ENCODE measurements at places on chromosomes 4 and X.
A peak's percentile ranks its signal among the peaks of the same experiment; 100 is the strongest.

- no peak for DNase-seq
Measured at GRCh38 chr4:173752610-173753230, 222.7 kb upstream of the HAND2 start.

GRCh38 chr4:180028682-180029081 is 2214.5 kb upstream of the TENM3 start:
- no peak for DNase-seq

DNA sequence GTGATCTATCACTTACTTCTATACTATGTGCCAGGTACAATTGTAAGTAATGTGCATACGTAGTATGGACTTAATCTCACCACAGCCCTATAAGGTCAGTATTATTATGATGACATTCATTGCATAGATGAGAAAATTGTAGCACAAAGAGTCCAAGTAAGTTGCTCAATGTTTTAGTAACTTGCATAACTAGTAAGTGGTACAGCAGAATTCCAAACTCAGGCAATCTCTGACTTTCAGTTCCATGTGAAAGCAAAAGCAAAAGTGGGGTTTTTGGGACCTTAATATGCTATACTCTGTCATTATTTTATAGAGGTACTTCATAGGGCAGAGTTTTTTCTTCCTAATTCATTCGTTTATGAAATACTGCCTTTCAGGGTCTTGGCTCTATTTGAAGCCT is 188.8 kb upstream of the VEGFC start:
- DNase-seq = no peak

DNA sequence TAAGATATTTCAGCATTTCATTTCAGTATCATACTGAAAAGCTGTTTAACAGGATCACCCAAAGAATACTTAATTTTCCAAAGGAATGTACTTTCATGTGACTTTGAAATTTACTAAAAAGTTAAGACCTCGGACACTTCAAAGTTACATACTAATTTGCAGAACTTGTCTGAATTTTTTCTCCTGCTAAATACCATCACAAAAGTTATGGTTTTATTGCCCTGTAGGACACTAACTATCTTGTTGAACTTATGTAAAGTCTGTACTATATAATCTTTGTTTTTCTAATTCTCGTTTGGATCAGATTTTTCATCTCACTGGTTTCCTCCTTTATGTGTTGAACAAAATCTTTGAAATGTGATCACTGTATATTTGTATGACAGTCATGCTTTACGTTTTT is 37.2 kb upstream of the GRID2 start:
- DNase-seq = no peak

DNA sequence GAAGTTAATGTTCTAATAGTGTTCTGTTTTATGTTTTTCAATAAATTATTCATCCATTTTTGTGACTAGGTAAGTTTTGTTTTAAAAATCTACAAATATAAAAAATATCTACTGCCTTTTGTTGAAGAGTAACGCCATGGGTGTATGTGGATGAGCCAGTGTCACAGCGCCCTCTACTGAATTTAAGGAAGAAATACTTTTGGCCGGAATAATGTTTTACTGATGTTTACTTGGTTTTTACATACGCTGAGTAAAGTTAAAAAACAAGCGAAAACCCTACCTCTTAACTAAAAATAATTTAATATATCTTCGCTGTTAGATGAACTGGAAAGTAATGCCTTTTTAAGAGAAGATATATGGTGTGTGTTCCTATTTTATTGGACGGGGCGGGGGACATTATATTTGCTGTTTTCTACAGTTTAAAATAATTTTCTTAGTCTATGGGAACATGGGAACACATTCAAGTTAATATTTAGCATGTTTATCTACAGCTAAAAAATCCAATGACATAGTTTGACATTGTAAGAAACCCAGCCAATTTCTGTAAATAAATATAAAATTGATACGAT is 86.1 kb downstream of the CPE start:
- DNase-seq = peak; percentile 37

DNA sequence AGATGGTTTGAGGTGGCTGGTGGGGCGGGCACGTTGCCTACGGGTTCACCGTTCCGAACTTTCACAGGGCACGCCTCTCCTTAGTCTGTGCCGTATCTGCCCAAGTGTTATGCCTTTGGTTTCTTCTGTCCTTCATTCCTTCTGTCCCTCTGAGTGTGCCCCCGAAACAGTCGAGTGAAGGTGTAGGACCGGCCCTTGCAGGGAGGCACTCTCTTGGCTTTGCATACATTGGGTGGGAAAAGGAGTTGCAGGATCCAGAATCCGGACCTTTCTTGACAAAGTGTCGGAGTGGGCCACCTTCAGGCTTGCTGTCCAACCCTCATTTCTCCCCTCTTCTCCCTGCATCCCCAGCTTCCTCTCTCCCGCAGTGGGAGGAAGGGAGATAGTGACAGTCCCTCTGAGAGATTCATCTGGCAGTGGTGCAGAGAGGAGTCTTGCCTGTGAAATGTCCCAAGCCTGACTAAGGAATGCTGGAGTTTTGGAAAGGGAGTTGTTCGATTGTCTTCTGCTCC is 569 bp downstream of the ARFIP1 start:
- DNase-seq = no peak

- DNase-seq = no peak
Measured at GRCh38 chr4:20271950-20272349, 20.2 kb downstream of the SLIT2 start.

DNA sequence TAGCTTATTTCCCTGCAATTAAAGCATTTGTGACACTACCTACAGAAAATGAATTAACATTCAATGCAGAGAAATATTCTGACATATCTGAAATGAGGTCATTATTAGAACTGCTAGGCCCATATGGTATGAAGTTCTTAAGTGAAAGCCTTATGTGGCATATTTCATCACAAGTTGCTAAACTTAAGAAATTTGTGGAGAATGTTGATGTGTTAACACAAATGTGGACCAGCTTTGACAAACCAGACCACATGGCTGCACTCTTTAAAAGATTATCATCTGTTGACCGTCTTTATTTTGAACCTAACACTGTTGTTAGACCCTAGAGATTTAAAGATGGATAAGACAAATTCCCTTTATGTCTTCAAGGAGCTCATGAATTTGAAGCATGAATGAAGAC is 1024.1 kb downstream of the RPA4 start:
- no peak for DNase-seq

DNA sequence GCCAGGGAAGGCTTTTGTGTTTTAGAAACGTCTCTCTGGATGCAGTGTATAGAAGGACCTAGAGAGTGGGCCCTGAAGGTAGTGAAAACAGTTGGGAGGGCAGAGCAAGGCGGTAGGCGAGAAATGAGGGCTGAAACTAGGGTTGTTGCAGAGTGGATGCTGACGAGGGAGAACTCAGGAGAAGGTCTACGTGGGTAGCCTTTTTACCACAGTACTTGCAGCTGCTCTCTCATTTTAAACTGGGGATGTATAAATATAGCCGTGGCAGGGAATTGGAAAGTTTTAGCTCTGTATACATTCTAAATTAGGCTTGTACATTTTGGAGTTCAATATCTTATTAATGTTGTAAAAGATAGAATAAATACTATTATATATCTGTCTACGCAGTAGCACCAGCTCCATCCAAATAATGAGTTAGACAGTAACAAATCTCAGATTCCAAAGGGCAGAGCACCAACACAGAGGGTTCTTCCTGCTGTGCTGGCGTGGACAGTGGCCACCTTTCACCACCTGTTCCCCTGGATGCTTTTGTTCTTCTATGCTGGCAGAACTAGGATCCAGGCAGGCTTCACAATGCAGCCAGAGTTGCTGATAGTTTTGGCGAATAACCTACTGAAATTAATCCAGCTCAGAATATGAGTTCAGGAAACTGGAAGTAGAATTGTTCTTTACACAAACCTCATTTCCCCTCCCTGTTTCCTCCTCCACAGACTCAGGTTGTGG is 31.7 kb downstream of the CCNG2 start:
- no peak for DNase-seq

- no peak for DNase-seq
Measured at GRCh38 chrX:92232182-92232581, 453.0 kb downstream of the PCDH11X start.

GRCh38 chrX:104445591-104445990 is 120.4 kb upstream of the IL1RAPL2 start:
- no peak for DNase-seq

GRCh38 chr4:163611182-163611581 is 116.7 kb downstream of the TMA16 start:
- DNase-seq = no peak

- DNase-seq = no peak
Measured at GRCh38 chrX:96619588-96619987, 65.1 kb upstream of the DIAPH2 start.

GRCh38 chr4:185122681-185123345 is 20.3 kb upstream of the SLC25A4 start:
- no peak for DNase-seq

DNA sequence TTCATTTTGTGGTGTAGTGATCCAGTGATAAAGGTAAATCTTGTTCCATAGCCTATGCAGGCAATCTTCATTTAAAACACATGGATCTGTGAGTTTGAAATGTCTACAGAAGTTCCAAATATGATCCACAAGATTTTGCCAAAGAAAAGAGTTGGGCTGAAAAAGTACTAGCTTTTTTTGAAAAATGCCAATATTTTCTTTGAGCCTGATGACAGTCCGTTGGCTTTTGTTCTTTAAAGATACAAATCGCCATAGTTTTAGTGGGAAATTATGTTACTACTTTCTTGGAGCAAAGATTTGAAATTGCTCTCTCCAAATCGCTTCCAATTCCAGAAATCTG is 71.5 kb downstream of the HPGD start:
- DNase-seq = no peak

- no peak for DNase-seq
Measured at GRCh38 chrX:103464072-103464773, 55.1 kb downstream of the RAB40A start.

DNA sequence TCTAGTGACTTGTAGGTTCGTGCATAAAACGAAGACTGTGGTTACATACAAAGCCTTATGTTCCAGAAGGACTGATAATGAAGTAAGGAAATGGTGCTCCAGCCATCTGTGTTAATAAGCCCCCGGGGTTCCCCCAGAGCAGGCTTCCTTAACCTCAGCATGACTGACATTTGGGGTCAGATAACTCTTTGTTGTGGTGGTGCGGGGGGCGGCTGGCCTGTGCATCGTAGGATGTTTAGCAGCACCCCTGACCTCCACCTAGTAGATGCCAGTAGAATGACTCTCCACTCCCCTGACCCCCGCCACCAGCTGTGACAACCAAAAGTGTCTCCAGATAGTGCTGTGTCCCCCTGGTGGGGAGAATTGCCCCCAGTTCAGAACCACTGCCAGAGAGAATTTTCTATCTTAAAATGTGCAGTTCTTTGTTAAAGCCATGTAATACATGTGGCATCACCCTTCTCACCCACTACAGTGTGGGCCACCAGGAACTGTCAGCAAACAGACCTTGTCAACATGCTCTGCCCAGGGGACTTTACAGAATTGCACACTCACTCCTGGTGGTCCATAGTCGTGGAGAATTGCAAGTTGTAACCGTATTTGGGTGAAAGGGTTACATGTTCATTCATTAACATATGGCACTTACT is 7.5 kb downstream of the SH3KBP1 start:
- DNase-seq = no peak

DNA sequence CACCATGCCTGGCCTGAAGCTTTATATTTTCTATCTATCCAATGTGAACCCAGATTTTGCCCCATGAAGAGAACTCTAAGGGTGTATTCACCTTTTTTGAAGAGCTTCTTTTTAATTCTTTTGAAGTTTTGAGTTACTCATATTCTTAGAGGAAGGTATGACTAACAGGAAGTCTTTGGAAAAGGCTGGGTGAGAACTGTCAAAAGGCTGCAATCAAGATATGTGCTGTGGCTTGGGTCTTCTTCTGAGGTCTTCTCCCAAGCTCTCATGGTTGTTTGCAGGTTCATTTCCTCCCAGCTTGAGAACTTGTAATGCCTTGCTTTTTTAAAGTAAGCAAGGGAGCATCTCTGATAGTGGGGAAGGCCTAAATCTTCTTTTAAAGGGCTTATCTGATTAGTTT is 3.1 kb upstream of the C4orf17 start:
- no peak for DNase-seq

GRCh38 chr4:56674984-56675383 is 6.1 kb downstream of the HOPX start:
- peak; percentile 33 for DNase-seq

Data from astrocyte of the cerebellum (primary cell).